Cerebellar nuclear complex (tissue), 1 donor: ENCODE measurements at places on chromosomes 2 and 18.

- DNase-seq: no peak
These were observed 610.4 kb downstream of the ERBB4 start for GRCh38 chr2:211928201-211928600.

GRCh38 chr2:235494716-235495372, 1.0 kb downstream of the AGAP1 start:
- no peak for DNase-seq

GRCh38 chr2:239402666-239403065, 1.8 kb upstream of the HDAC4 start:
- no peak for DNase-seq

DNA sequence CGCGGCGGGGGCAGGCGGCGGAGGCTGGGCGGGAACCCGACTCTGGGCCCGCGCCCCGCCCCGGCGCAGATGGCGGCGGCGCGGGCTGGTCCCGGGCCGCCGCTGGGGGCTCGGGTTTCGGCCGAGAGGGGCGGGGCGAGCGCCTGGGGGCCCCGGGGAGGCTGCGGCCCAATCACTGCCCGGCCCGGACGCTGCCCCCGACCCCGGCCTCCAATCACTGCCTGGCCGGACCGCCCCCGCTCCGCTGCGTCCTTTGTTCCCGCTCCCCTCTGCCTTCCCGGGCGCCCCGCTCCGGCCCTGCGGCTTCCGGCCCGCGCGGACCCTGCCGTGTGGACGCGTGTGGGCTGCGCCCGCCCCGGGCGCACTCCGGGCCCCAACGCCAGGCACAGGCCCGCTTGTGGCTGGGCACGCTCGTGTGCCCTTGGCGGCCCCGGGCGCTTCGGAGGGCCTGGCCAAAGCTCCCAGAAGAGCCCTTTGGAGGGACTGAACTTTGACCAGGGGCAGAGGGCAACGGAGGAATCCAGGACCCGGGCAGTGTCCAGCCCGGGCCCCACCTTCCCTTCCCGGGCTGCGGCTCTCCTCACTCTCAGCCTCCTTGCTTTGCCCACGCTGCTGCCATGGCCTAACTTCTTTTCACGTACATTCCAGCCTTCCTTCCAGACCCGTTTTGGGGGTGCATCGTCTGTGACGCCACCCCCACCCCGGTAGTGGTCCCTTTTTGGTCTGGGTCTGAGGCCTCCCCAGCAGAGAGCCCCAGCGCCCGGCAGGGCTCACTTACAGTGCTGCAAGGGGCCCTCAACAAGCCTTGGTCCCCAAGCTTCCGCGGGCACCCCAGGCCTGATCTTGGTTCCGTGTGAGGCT, 27.1 kb upstream of the PTMA start:
- DNase-seq: no peak

GRCh38 chr2:73825408-73825807, 3.4 kb upstream of the STAMBP start:
- DNase-seq: no peak

GRCh38 chr2:150046810-150047209, 440.7 kb downstream of the RND3 start:
- no peak for DNase-seq

DNA sequence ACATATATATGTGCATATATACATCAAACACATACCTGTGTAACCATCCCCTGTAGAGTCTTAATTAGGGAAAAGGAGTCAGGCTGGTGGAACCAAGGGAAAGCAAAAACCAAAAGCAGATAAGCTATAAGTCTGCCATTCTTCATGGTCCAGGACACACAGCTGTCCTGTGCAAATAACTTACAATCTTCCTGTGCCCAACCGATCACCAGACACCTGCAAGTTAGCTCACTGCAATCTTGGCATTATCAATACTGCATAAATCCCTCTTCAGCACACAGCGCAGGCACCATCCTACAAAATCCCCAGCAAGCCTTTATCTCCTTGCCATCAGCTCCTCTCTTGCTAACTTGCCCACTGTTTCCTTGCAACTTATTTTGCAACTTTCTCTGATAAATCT, 60.8 kb upstream of the DYNAP start:
- no peak for DNase-seq

GRCh38 chr2:174635015-174635593, 37.5 kb upstream of the WIPF1 start:
- no peak for DNase-seq

DNA sequence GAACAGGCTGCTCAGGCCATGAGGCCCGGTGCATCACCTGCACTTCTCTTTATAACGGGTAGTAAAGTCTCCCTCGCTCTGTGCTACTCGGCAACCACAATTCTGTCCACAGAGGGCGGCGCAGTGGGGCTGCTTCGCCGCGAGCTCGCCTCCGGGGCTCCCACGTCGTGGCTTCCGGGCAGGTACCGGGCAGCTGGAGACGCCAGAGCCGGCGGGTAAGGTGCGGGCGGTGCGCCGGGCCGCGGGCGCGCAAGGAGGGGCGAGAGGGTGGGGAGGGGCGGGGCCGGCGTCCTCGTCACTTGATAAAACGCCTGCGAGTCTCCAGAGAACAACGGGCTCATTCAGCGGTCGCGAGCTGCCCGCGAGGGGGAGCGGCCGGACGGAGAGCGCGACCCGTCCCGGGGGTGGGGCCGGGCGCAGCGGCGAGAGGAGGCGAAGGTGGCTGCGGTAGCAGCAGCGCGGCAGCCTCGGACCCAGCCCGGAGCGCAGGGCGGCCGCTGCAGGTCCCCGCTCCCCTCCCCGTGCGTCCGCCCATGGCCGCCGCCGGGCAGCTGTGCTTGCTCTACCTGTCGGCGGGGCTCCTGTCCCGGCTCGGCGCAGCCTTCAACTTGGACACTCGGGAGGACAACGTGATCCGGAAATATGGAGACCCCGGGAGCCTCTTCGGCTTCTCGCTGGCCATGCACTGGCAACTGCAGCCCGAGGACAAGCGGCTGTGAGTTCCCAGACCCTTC, at the start of gene ITGA6:
ITGA6 (plus strand) TSS at position 331 of the 734 bp plus-strand sequence.
- no peak for DNase-seq

GRCh38 chr2:44866152-44866551, 75.3 kb upstream of the SIX3 start:
- DNase-seq: no peak

- no peak for DNase-seq
These were observed 20.5 kb upstream of the BCL2L11 start for GRCh38 chr2:111100087-111100764.

DNA sequence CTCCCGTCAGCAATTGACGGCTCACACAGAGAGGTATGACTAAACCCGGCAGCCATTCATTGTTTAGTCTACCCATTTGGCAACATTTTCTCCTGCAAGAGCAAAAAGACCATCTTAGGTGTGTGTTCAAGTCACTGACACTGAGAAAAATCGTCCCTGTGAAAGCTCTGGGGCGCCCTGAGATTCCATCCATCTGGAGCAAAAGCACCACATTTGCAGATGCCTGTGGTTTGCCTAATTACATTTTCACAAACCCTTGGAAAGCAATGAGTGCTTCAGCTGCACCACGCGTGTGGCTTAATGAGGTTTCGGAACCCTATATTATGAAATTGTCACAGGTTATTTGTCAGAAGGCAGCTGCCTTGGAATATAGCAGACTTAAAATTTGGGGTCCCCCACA, 110.7 kb upstream of the PTPRM start:
- DNase-seq: no peak

DNA sequence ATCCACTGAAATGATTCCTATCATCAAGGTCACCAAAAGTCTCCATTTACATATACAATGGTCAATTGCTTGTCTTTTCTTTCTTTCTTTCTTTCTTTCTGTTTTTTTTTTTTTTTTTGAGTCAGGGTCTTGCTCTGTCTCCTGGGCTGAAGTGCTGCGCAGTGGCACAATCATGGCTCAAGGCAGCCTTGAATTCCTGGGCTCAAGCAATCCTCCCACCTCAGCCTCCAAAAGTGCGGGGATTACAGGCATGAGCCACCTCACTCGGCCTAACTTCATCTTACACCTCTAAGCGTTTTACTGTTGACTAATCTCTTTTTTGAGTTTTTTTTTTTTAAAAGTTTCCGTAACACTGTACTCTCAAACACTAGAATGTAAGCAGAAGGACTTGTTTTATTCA, 867 bp downstream of the SF3B6 start:
- DNase-seq: no peak

- DNase-seq: no peak
These were observed 39.4 kb downstream of the SPRED2 start for GRCh38 chr2:65393046-65393445.

- no peak for DNase-seq
These were observed 1985.1 kb upstream of the CELF4 start for GRCh38 chr18:39550701-39551100.

GRCh38 chr2:241507430-241508239, 749 bp downstream of the STK25 start:
- DNase-seq: no peak

GRCh38 chr2:170076189-170076588, 101.8 kb upstream of the MYO3B start:
- DNase-seq: no peak

GRCh38 chr18:77068321-77069312, 64.0 kb downstream of the MBP start:
- DNase-seq: no peak

DNA sequence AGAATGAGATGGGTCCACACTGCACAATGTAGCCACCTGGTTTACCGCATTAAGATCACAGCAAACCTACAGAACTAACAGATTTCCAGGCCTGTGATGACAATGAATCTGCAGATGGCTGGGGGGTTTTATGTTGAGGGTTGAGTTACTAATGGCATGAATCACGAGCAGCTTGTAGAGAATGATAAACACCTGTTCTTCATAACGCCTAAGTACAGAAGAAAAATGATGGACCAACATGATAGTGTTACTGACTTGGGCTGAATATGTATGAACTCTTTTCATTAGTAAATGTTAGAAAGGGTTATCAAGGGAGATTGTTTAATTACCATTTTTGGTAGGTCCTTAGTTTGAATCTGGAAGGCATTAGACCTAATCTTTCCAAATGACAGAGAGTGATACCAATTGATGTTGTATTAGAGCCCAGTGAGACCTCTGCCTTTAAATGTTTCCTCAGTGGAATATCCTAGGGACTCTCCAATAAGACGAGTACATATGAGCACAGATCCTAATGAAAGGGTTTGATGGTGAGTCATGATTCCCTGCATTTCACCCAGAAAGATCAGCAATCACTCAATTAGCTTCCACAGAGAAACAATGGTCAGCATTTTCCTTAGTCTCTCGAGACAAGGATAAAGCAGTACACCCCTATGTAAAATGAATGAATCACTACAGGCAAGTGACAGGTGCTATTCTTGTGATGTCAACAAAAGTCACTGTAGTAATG, 243.8 kb downstream of the DLGAP1 start:
- no peak for DNase-seq

GRCh38 chr2:71463342-71463654, 9.9 kb downstream of the DYSF start:
- no peak for DNase-seq

DNA sequence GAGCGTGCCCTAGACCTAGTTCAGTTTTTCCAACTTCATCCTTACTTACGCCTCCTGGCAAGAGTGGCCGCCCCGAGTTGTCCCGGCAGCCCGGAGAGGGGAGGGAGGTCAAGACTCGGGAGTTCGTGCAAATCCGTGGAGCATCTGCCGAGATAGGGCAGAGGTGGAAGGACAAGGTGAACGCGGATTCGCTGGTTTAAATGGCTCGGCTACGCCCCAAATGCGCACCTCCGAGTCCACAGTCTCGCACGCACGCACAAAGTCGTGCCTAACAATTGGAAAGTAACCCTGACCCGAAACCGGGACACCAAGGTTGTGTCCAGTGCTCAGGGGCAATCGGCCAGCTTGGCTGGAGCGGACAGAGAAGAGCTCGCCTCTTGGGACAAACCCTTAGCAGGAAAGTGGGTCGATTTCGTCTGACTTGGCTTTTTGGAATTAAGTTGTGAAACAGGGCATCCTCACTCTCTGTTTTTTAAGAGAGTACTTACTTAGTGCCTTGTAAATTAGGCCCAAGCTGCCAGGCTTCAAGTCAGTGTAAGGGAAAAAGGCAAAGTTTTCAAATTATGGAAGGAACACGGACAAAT, 726 bp upstream of the SS18 start:
- no peak for DNase-seq

- DNase-seq: no peak
These were observed 390.7 kb downstream of the LRATD1 start for GRCh38 chr2:15023221-15023620.

GRCh38 chr18:3914109-3914508, 464.1 kb downstream of the TGIF1 start:
- no peak for DNase-seq

DNA sequence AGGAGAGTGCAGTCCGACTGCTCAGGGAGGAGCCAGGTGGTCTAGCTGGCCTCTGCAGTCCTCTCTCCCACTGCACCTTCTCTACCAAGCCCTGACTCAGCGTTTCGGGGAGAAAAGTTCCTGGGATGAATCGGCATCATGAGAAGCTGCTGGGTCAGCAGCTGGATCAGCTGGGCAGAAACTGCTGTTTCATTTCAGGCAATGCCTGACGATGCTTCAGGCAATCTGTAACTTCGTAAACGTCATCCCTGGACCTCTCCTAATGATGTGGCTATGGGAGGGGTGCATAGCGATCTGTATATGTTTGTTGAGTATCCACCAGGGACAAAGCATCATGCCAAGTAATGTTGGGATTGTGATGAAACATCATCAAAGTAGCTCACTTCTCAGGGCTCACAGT, 20.7 kb downstream of the LIPG start:
- DNase-seq: no peak

DNA sequence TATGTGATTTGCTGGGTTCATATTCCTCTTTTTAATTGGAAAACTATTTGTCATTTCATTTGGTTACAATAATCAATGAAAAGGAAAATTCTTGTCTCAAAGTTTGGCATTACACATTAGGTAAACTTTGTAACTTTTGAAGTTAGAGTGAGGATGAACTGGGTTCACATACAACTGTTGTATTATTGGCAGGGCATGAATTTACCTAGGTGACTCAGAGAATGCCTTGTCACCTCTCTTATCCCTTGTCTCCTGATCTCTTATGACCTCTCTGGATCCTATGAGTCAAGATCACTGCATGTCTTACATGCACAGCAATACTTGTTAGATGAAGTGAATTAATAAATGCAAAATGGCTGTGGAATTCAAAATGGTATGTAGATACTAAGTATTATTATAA, 563.4 kb upstream of the GCFC2 start:
- no peak for DNase-seq
